Subcutaneous preadipocyte (primary cell): ENCODE measurements at places on chromosomes 5 and 9. TPM values are rescaled to one million over a fixed set of nuclear protein-coding genes. Genes with fewer than 3 reads are reported as not detected.

The ASTN2 gene
- total RNA-seq: 5.5 TPM in 2 replicates

The NEURL1B gene
- 0.20 and 0.37 TPM in 2 replicates for total RNA-seq

The DBH gene
- total RNA-seq: not detected in 2 replicates

The CMBL gene
- total RNA-seq: 8.6 and 10.3 TPM in 2 replicates

The RNF180 gene
- 0.37 and 0.59 TPM in 2 replicates for total RNA-seq

The PGM5 gene
- total RNA-seq: 0.78 and 4.0 TPM in 2 replicates

The FASTKD3 gene
- total RNA-seq: 10.3 and 15.1 TPM in 2 replicates

The SH3GL2 gene
- under 0.01 TPM in 1 of 2 replicates, not detected in the other for total RNA-seq

The ADGRD2 gene
- not detected in 2 replicates for total RNA-seq

The GRIA1 gene
- under 0.01 TPM in 1 of 2 replicates, not detected in the other for total RNA-seq

The IFNW1 gene
- total RNA-seq: not detected in 2 replicates

The LTC4S gene
- not detected in 2 replicates for total RNA-seq

The PCDHGA5 gene
- total RNA-seq: 0.73 and 1.2 TPM in 2 replicates

The ZFP37 gene
- total RNA-seq: 0.73 and 1.6 TPM in 2 replicates

The GARNL3 gene
- total RNA-seq: 1.1 and 1.8 TPM in 2 replicates

The POU5F2 gene
- 1.5 and 1.8 TPM in 2 replicates for total RNA-seq

The RIOK2 gene
- total RNA-seq: 20.6 and 29.5 TPM in 2 replicates

The MYMK gene
- not detected in 2 replicates for total RNA-seq

The ACOT12 gene
- not detected in 2 replicates for total RNA-seq

The SLC9A3 gene
- total RNA-seq: 0.98 and 1.1 TPM in 2 replicates

The SOHLH1 gene
- total RNA-seq: not detected in 2 replicates

The WDR38 gene
- not detected in 2 replicates for total RNA-seq

The AGXT2 gene
- total RNA-seq: not detected in 2 replicates

The ARID3C gene
- under 0.01 TPM in 1 of 2 replicates, not detected in the other for total RNA-seq

The ZDHHC11B gene
- total RNA-seq: 0.20 TPM in 1 of 2 replicates, not detected in the other

The CCDC69 gene
- 5.1 and 6.2 TPM in 2 replicates for total RNA-seq

The CCL27 gene
- total RNA-seq: not detected in 2 replicates

The EIF4EBP3 gene
- total RNA-seq: 0.39 and 2.6 TPM in 2 replicates

The TTC39B gene
- total RNA-seq: 8.2 and 9.6 TPM in 2 replicates

The SLC36A2 gene
- total RNA-seq: not detected in 2 replicates

The NSG2 gene
- total RNA-seq: not detected in 2 replicates

The KIF2A gene
- 53.6 and 59.4 TPM in 2 replicates for total RNA-seq

The PRDM9 gene
- total RNA-seq: not detected in 2 replicates

The SPOCK1 gene
- total RNA-seq: 17.0 and 48.9 TPM in 2 replicates

The CNTNAP3 gene
- total RNA-seq: not detected in 2 replicates

The FOXI1 gene
- total RNA-seq: not detected in 2 replicates

The CNTFR gene
- 0.20 and 0.37 TPM in 2 replicates for total RNA-seq

The RUSC2 gene
- total RNA-seq: 17.3 and 25.8 TPM in 2 replicates

The RLN1 gene
- not detected in 2 replicates for total RNA-seq

The PRKAA1 gene
- 80.8 and 100 TPM in 2 replicates for total RNA-seq

The KCNMB1 gene
- total RNA-seq: not detected in 2 replicates

The HSPB3 gene
- not detected in 2 replicates for total RNA-seq

The GRM6 gene
- total RNA-seq: not detected in 2 replicates

The SEMA5A gene
- total RNA-seq: 0.78 and 11.0 TPM in 2 replicates

The GBGT1 gene
- total RNA-seq: 1.8 TPM in 2 replicates

The CCNO gene
- 0.20 TPM in 1 of 2 replicates, not detected in the other for total RNA-seq

The SPINK4 gene
- not detected in 2 replicates for total RNA-seq

The FGFR4 gene
- 0.73 and 1.4 TPM in 2 replicates for total RNA-seq

The AFAP1L1 gene
- 8.2 and 16.2 TPM in 2 replicates for total RNA-seq

The RBM18 gene
- total RNA-seq: 6.2 and 6.8 TPM in 2 replicates

The MZB1 gene
- total RNA-seq: under 0.01 TPM in 1 of 2 replicates, not detected in the other

The GFRA3 gene
- total RNA-seq: under 0.01 TPM in 1 of 2 replicates, not detected in the other

The C9orf153 gene
- total RNA-seq: 0.20 and 0.37 TPM in 2 replicates

The LAMC3 gene
- total RNA-seq: 0.20 and 0.37 TPM in 2 replicates

The PLPPR1 gene
- total RNA-seq: not detected in 2 replicates

The SMIM33 gene
- total RNA-seq: not detected in 2 replicates
